ENCODE measurements at places on chromosomes 12 and 14. TPM values are rescaled to one million over a fixed set of nuclear protein-coding genes. Genes with fewer than 3 reads are reported as not detected.

DNA sequence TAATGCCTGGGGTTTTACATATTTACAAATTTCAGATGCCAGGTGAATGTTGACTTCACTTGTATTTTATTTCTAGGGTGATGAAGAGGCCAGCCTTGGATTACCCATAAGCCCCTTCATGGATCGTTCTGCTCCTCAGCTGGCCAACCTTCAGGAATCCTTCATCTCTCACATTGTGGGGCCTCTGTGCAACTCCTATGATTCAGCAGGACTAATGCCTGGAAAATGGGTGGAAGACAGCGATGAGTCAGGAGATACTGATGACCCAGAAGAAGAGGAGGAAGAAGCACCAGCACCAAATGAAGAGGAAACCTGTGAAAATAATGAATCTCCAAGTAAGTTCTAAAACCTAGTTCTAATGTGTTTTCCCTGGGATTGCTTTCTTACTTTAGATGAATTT lies 41.3 kb upstream of the SLCO1C1 start:
- DNase-seq, result no peak

DNA sequence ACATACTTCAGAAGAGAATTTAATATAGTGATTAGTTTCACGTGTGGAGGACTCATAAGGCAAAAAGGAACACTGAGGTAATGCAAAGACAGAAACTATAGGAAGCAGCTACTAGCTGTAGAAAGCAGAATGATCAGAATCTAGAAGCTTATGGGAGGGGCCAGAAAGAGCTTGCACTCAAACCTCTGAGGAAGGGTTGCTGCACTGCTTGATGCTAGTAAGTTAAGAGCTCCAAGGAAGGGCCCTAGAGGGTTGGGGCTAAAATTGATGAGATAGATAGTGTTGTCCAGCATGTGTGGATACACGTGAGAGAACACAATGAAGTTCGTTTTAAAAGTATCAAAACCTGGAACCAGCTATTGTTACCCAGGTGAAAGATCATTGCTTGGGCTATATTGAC lies 311.1 kb downstream of the SLC6A15 start:
- DNase-seq, result no peak

GRCh38 chr12:113146999-113147398 lies 2.5 kb upstream of the CFAP73 start:
- no peak for DNase-seq

DNA sequence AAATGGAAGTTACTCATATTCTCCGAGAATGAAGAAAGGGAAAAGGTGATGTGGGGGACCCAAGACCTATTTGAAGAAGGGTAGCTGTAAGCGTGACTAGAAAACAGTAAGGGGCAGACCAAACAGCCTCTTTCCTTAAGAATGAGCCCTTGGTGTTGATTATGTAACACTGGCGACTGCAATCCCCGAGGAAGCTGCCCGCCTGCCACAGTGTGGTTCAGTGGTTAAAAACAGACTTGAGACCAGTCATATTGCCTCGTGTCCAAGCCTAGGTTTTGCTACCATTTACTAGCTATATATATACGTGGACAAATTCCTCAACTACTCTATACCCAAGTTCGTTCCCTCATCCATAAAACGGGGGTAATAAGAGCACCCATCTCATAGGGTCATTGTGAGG lies 49.1 kb downstream of the SSPN start:
- no peak for DNase-seq

DNA sequence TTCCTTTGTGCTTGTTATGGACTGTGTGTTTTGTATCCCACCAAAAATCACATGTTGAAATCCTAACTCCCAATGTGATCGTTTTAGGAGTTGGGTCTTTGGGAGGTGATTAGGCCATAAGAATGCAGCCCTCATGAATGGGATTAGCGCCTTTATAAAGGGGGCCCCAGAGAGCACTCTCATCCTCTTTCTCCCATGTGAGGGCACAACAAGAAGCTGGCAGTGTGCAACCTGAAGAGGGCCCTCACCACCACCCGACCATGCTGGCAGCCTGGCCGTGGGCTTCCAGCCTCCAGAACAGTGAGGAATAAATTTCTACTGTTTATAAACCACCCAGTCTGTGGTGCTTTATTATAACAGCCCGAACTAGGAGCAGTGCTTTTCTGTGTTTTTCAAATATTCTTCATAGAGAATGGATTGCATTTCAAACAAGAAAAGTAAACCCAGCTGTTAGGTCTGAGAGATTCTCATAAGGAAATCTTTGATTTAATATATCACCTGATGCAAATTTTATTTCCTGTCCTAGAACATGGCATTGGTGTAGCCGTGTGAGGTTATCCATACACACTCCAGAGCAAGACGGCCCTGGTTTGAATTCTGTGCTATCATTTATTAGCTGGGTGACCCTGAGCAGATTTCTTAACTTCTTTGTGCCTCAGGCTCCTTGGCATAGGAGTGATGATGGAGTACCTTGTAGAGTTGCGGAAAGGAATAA lies 27.8 kb downstream of the HSPB8 start:
- DNase-seq, result no peak

- DNase-seq, result peak; percentile 59
Measured at GRCh38 chr14:100645196-100645981, 58.2 kb upstream of the BEGAIN start.

- no peak for DNase-seq
Measured at GRCh38 chr14:99601361-99601831, 2.6 kb downstream of the CCDC85C start.

DNA sequence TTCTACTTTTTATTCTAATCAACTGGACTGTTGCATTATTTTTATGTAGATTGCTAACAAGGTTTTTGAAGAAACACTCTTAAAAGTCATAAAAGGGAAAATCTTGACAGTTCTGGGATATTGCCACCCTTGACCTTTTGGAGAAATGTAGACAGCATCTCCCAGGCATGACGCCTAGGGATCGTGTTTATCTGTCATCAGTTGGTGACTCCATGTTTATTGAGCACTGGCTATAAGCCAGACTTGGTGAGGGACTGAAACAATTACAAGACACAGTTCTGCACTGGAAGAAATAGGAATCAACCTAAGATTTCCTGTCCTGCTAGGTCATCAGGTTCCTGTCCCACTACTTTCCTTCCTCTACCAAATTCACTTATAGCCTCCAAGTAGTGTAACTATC lies 34.5 kb downstream of the HMGA2 start:
- no peak for DNase-seq

- no peak for DNase-seq
Measured at GRCh38 chr12:12636641-12637040, 25.0 kb downstream of the CREBL2 start.

DNA sequence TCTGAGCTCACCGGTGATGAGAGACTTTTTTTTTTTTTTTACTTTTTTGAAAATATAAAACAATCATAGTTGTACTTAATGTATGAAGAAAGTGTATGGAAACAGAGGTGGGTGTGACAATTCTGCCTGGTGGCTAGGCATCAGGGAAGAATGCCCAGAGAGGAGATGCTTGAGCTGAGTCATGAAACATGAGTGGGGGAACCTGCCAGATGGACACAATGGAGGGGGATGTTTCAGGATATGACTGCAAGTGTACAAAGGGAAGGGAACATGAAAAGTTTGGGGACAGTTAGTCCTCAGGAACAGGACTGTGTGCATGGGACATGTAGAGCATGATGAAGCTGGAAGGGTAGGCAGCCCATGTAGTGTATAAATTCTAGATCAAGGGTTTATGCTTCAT lies 274.2 kb upstream of the E2F7 start:
- DNase-seq, result peak; percentile 37

GRCh38 chr14:102096569-102097188 lies 9.8 kb upstream of the HSP90AA1 start:
- peak; percentile 80 for DNase-seq

DNA sequence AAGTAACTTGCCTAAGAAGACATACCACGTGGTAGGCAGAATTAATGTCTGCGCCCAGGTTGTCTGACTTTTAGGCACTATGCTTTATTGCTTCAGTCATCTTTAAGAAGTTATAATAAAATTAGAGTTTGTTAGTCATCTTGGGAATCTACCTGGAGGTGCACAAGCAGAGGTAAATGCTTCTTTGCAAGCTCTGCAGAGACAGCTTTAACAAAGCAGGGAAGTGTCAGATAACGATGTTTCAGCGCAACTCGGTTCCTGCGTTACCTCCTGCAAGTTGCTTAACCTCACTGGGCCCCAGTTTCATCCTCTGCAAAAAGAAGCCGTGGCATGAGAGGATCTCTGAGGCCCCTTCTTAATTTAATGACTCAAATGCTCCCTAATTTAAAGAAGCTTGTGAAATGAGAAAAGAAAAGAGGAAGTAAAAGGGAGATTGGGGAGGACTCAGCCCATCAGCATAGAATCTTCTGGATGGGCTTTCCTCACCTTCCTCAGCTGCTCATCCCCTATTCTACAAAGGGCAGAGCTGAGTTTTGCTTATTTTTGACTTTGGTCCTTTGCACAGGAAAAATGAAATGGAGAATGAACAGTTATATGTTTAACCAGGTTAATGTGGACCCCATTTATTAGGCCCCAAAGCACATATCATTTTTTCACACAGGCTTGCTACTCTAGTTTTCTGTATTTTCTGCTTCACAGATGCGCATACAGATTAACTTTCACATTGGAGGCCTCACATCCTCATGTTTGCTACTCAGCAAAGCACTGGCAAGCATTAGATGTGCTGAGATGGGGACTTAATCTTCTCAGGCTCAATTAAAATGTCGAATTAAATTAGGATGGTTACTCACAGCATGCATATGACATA lies 5.1 kb downstream of the ARHGDIB start:
- no peak for DNase-seq

- no peak for DNase-seq
Measured at GRCh38 chr12:74816398-74817175, 279.0 kb downstream of the ATXN7L3B start.

GRCh38 chr12:38886931-38887330 lies 18.5 kb downstream of the CPNE8 start:
- DNase-seq, result no peak

DNA sequence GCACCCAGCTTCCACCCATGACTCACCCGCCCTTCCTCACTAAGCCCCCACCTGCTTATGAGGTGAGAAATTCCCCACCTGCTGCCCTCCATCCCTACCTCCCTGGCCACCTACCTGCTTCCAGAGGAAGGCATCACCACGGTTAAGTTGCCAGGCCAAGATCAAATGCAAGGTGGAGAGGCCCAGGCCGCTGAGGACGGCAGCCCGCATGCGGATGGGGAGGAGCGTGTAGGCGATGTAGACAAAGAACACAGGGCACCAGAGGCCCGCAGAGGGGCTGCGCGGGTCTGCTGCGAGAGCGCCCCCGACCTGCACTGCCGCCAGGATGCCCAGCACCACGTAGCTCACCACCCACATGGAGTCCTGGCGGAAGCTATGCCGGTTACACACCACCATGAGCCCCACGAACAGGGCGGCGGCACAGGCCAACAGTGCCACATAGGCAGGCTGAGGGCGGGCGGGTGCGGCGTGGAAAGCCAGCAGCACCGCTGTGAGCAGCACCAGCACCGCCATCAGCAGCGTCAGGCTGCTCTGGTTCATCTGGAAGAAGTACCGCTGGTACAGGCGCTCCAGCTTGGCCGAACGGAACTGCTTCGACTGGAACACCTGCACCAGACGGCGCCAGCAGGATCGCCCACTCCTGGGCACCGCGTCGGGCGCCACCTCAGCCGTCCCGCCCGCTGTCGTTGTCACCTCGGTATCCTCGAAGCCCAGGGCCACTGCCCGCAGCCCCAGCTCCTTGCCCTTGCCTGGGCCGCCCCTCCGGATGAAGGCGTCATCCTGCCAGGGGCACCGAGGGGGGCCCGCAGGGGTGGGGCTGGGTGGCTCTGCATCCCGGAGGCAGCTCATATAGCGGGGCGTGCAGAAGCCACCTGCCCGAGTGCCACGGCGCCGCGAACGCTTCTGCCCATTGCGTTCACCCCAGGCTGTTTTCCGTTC lies 6.2 kb downstream of the ADCY6 start:
- DNase-seq, result no peak

DNA sequence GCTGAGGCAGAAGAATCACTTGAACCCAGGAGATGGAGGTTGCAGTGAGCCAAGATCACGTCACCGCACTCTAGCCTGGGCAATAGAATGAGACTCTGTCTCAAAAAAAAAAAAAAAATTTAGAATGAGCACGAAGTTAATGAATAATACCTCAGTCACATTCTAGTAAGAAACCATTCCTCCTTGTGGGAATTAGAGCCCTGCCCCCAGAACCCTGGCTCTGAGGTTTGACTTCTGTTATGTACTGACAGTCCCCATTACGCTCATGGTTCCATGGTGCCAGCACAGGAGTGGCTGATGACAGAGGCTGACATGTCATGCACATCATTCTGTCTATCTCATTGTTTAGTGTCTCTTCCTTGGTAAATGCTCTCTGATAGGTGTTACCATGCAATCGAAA lies 132.6 kb upstream of the FGD4 start:
- no peak for DNase-seq

- peak; percentile 15 for DNase-seq
Measured at GRCh38 chr14:71692496-71692895, 239.7 kb upstream of the RGS6 start.

GRCh38 chr12:25017336-25017735 lies 68.4 kb upstream of the BCAT1 start:
- no peak for DNase-seq

- no peak for DNase-seq
Measured at GRCh38 chr14:33679461-33680225, 271.2 kb downstream of the EGLN3 start.

- no peak for DNase-seq
Measured at GRCh38 chr14:59249029-59249428, 60.6 kb downstream of the DAAM1 start.

- no peak for DNase-seq
Measured at GRCh38 chr14:22095860-22096513, 422.4 kb upstream of the OR4E1 start.

GRCh38 chr14:21408147-21408546 lies 24.3 kb upstream of the SUPT16H start:
- DNase-seq, result no peak

DNA sequence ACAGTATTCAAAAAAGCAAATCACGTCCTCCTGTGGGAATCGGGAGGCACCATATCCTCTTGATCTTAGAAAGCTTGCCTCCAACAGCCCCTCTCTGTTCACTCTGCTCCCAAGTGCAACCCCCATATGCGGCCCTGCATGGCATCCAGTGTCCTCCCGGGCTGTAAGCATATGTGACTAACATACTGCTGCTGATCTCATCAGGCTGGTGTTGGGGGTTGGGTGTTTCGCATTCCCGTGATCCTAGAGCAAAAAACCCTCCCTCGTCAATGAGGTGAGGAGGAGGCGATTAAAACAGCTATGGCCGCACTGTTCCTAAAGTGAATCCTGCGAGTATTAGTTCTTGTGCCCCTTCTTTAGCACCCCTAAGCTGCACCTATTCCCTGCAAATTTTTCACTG lies 28.1 kb upstream of the PPM1A start:
- DNase-seq, result no peak

Gene ENDOU
- not detected for total RNA-seq

Gene CLEC9A
- total RNA-seq, result not detected

Gene GLIPR1L2
- total RNA-seq, result 2.3 TPM

Gene WDHD1
- 9.0 TPM for total RNA-seq

Gene CHMP4A
- 41.5 TPM for total RNA-seq

Gene ANP32D
- 0.31 TPM for total RNA-seq

Gene AQP2
- total RNA-seq, result not detected

Gene KRT74
- not detected for total RNA-seq

Gene COX8C
- total RNA-seq, result not detected

Gene TAS2R8
- total RNA-seq, result 0.31 TPM

Gene SPTB
- total RNA-seq, result 18.2 TPM
